ENCODE measurements at places on chromosomes 5 and 9.

- no peak for DNase-seq
Observed at GRCh38 chr5:135491552-135492318, 39.6 kb upstream of the TIFAB start.

GRCh38 chr9:99635032-99635431 is 186.7 kb upstream of the NR4A3 start:
- no peak for DNase-seq

GRCh38 chr9:122402403-122402871 is 31.6 kb downstream of the PTGS1 start:
- peak; percentile 15 for DNase-seq

- DNase-seq, result no peak
Observed at GRCh38 chr5:24693609-24694008, 48.8 kb upstream of the CDH10 start.

DNA sequence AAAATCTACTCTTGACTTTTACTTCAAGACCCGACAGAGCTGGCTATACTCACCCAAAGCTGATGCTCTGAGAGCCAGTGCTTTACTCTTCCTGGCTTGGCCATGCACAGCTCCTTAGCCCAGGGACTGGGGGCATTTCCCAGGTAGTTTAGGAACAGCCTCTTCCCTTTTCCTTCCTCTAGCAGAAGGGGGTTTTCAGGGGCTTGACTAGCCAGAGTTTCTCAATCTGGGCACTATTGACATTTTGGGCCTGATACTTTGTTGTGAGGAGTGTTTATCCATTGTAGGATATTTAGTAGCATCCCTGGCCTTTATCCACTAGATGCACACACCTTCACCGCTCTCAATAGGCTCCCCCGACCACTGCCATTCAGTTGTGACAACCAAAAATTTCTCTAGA is 50.0 kb upstream of the RFX3 start:
- DNase-seq, result no peak

DNA sequence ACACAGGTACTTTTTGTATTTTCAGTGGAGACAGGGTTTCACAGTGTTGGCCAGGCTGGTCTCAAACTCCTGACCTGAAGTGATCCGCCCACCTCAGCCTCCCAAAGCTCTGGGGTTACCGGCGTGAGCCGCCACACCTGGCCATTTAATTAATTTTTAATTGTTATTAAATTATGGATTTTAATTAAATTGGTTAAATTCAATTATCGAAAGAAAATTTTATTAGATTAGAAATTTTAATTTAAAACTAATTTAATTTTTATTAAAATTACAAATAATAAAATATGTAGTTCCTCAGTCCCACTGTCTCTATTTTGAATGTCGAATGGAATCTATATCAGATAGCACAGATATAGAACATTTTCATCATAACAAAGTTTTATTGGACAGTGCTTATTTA is 416.5 kb downstream of the GABRG2 start:
- no peak for DNase-seq

DNA sequence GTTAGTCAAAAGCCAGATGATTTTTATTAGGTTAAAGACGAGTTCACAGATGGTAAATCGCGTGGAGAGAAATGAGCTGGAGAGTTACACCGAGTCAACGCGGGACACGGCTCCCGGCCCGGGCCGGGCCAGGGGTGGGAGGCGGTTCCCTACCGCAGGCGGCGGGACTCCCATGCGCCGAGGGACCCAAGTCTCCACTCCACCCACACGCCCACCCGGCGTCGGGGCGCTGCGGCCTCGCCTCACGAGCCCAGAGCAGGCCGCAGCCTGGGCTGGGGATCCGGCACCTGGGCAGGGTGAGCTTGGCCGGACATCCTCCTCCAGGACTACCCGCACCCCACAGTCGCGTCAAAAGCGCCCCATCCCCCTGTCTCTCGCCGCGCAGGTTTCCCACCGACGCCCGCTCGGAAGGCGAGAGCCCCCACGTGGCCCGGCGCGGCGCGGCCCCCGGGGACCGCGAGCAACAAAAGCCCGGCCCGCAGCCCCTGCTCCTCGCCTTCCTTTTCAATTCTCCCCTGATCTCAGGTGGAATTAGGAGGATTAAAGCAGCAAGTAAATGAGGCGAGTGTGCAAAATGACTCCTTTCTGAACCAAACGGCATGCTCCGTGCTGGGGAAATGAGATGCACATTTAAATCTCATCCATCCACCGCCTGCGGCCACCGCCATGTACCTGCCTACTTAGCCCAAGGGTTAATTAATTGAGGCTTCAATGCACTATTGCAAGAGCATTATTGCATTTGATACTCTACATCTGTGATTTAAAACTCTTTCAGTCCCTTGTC is 196.5 kb upstream of the TBCA start:
- DNase-seq, result no peak

All from stimulated activated naive CD4-positive, alpha-beta T cell treated with Interleukin-2 at 50 U/mL for 16 hours (primary cell).